ENCODE measurements at places on chromosomes 3 and 15.

GRCh38 chr3:189659571-189659970 is 28.4 kb downstream of the TP63 start:
- no peak for DNase-seq

DNA sequence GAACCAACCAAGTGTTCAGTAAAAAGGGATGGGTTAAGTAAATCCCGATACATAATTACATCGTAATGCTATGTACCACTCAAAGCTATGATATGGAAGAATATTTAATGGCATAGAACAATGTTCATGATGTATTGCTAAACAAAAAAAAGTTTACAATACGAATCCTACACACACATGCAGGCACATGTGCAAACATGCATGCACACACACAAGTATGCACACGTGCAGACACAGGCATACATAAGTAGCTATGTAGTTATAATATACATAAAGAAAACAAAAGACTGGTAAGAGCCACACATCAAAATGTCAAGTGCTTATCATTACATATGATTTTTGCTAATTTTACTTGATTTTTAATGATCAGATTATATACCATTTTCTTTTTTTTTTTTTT is 74.2 kb downstream of the ARRDC4 start:
- DNase-seq = no peak

GRCh38 chr3:190619761-190620160 is 105.9 kb downstream of the IL1RAP start:
- DNase-seq = peak; percentile 15

DNA sequence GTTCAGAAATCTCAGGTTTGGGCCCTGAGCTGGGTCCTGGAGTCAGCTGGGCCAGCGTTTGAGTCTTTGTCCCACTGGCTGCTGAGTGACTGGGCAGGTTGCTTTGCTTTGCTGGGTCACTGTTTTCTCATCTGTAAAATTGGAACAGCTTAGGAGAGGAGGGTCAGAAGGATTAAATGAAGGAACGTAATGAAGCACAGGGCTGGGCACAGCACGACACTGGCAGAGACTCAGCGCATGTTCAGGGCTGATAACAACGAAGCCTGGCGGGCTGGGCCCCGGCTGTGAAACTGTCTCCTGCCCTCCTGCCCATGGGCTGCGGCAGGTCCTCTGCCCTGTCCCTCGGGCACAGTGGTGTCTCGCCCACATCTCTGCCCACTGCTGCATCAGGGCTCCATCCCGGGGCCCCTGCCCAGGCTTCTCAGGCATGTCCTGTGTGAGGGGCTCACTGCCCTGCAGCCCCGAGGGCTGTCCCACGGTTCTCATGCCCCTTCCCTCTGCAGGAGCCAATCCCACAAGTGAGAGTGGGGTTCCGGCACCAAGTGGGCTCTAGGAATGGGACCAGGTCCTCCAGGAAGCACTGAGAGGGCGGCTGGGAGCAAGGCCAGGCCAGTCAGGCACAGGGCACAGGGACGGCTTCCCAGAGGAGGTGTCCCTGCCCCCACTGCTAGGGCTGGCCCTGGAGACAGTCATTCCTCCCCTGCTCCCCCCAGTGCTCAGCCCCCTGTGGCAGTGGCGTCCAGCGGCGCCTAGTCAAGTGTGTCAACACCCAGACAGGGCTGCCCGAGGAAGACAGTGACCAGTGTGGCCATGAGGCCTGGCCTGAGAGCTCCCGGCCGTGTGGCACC is 88.0 kb downstream of the TBC1D2B start:
- no peak for DNase-seq

DNA sequence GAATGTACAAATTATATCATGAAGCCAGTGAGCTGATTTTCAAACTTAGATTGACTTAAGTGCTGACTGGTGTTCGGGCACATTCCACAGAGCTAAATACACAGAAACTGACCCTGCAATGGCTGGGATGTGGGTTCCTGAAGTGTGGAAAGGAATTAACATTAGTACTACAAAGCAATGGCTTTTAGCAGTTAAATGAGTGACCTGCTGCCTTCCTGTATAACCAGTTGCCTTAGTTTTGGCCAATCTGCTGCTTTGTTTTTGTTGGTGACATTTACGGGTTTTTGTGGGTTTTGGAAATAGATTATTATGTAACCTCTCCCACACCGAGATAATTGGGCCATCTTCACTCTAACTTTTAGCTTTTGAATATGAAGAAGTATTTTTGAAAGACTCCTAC is 2.4 kb upstream of the SKIC8 start:
- peak; percentile 26 for DNase-seq

- DNase-seq = peak; percentile 59
Measured at GRCh38 chr3:157618075-157618760, 115.0 kb upstream of the VEPH1 start.

DNA sequence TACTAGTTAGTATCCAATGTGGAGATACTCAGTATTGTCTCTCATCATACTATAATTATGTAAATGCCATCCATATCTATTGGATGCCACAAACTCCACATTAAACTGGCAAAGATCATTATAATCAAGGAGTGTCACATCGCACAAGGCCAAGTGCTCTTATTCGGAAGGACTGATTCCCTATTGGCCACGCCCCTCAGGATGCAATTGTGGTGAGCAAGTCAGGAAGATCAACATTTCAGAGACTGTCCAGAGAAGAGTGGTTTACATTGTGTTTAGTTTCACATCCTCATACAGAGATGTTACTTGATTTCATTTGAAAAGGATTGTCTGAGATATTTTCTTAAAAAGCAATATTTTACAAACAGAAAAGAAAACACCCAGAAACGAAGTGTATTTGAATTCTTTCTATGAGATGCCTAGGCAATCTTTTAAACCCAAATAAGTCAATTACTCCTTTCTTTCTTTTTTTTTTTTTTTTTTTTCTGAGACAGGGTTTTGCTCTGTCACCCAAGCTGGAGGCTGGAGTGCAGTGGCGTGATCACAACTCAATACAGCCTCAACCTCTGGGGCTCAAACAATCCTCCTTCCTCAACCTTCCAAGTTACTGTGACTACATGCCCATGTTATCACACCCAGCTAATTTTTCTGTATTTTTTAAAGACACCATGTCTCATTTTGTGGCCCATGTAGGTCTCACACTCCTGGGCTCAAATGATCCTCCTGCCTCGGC is 369.1 kb downstream of the RBMS3 start:
- peak; percentile 89 for DNase-seq
